Activated naive CD4-positive, alpha-beta T cell treated with anti-CD3 and anti-CD28 coated beads, Interleukin-2, amount 10 ng/mL, durations not matched to agents 5 hours and 36 hours (primary cell): ENCODE measurements at places on chromosomes 4 and X. TPM values are rescaled to one million over a fixed set of nuclear protein-coding genes. Genes with fewer than 3 reads are reported as not detected.

Gene KLHL15
- 7.9 TPM for total RNA-seq

Gene SYN1
- 0.88 TPM for total RNA-seq

Gene COX7B2
- not detected for total RNA-seq

Gene MAGEA2
- not detected for total RNA-seq
